ENCODE measurements at places on chromosomes 1 and 21.

DNA sequence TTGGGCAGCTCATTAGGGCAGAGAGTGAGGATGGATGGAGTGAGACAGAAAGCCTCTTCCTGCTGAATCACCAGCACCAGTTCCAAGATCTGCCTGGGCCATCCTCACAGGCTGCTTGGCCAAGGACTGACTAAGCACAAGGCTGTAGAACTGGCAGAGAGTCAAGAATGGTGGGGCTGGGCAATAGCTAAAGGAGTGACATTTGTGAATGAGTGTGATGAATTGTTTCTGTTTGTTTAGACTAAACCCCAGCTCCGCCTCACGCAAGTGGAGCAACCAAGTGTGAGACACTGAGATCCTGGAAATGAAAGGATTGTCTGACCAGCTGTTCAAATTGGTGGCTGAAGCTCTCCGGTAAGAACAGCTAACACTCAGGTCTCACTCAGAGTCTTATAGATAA lies 38.6 kb downstream of the BRINP2 start:
- DNase-seq: no peak

- no peak for DNase-seq
These were observed 40.7 kb downstream of the NME7 start for GRCh38 chr1:169326956-169327268.

GRCh38 chr21:35226328-35226727 lies 177.2 kb upstream of the RUNX1 start:
- DNase-seq: no peak

DNA sequence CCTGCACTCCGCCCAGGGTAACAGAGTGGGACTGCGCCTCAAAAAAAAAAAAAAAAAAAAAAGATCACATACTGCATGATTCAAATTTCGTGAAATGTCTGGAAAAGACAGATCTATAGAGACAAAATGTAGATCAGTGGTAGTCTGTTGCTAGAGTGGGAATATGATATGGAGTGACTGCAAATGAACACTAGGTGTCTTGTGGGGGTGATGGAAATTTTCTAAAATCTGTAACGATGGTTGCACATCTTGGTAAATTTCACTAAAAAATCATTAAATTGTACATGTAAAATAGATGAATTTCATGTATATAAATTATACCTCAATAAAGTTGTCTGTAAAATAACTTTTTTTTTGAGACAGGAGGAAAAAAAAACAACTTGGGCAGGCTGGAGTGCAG lies 5.5 kb downstream of the AIDA start:
- no peak for DNase-seq

DNA sequence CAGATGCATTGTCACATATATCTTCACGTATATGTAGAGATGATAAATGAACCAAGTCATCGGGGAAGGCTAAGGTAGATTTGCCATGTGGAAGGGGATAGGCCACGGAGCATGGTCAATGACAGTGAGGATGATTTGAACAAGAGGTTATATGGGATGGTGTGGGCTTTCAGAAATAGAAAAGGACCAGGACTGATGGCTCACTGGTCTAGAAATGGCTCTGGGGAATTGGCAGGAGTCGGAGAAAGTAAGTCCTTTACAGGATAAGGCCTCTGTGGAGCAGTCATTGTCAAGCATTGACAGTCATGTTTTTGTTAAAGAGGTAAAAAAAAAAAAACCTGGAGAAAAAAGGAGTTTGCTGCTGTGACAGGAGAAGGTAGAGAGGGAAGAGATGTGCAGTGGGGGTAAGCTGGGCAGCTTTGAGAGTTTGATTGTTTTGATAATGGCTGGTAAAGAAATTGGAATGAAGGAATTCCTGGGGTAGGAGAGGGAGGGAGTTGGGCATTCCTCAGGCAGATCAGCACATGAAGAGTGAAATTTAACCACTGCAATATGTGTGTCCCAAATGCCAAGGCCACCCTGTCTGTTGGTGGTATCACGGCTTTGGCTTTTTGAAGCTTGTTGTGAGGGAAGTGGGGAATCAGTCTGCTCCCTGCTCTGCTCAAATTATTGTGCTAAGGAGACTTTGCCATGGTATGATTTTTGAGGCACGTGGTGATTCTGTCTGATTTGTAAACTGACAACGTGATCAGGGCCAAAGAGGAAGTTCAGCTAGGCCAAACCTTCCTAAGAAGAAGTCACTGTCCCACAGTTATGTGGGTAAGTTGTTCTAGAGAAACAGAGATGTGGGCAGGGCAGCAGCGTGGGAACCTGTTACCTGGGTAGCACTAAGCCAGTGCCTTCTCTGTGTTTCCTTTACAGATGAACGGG lies 26.0 kb downstream of the MACF1 start:
- peak; percentile 29 for DNase-seq

DNA sequence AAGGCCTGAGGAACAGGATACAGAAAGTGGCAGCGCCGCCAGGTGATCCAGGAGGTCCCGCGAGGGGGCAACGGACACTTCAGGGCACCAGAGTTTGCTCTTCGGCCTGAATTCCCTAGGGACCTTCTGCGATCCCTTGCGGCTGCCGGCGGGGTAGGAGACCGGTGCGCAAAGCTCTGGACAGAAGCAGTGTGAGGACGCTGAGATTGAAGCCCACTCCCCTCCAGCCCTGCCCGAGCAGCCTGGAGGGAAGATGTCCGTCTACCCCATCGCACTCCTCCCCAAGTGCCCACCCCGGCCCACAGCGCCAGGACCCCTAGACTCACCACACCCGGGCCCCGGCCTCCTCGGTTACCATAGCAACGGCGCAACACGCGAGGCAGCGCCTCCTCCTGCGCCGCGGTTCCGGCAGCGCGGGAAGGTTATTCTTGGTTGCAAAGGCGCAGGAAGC lies at the start of gene ANKRD45:
Gene ANKRD45, minus strand, starts transcription at position 361 of the 451 bp plus-strand sequence. CDS start 10,433 bp downstream, outside the sequence.
- DNase-seq: no peak

GRCh38 chr21:45102391-45102932 lies 28.1 kb downstream of the ADARB1 start:
- DNase-seq: peak; percentile 36

DNA sequence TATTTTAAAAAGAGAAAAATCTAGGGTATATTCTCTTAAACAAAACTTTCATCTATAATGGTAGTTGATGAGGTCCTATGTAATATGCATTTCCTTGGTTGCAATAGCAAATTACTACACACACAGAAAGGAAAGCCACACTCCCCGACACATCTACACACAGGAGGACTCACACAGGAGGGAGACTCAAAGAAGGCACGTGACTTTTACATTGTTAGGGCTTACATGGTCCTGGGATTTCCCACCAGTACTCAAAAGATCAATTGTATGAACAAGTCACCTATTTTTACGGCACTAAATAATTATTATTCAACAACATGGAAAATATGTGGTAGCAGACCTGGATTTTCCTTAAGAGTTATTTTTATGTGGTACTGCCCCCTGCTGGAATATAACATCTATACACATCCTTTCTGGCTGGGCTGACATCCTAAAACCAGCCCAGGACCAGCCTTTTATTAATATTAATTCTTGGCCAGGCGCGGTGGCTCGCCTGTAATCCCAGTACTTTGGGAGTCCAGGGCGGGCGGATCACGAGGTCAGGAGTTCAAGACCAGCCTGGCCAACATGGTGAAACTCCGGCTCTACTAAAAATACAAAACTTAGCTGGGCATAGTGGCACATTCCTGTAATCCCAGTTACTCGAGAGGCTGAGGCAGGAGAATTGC lies 33.9 kb upstream of the LGALS8 start:
- peak; percentile 60 for DNase-seq

DNA sequence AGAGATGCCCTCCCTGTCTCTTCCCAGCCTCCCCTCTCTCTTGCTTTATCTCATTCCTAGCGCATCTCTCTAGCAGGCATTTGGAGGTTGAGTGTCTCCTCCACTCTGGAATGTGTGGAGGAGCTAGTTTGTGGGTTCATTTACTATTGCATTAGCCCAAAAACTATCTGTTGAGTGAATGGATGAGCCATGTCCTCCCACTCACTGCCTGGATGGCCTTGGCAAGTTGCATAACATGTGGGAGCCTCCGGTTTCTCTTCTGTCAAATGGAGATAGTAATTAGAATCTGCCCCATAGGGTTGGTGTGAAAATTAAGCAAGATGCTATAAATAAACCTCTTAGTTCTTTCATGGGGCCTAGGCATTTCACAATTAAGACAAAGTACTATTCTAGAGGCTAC lies 181.8 kb downstream of the KAZN start:
- DNase-seq: no peak

GRCh38 chr1:16088996-16089395 lies 15.5 kb upstream of the FAM131C start:
- DNase-seq: no peak

DNA sequence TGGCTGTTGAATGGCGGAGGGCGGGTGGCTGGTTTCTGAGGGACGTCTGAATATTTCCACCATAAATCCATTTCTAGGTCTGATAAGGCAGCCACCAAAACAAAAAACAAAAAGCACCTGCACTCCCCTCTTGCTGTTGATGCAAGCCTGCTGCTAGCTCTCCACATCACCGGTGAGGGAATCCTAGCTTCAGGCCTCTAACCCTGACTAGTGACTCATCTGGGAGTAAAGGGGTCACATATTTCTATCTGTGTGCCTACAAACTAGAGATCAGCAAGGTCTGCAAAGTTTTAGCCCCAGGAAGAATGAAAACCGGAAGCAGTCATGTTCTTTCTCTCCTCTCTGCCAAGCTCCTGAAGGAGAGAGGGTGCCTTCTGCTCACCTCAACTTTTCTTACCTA lies 10.3 kb upstream of the ERMAP start:
- no peak for DNase-seq

GRCh38 chr1:6004412-6005123 lies 12.3 kb upstream of the NPHP4 start:
- no peak for DNase-seq

DNA sequence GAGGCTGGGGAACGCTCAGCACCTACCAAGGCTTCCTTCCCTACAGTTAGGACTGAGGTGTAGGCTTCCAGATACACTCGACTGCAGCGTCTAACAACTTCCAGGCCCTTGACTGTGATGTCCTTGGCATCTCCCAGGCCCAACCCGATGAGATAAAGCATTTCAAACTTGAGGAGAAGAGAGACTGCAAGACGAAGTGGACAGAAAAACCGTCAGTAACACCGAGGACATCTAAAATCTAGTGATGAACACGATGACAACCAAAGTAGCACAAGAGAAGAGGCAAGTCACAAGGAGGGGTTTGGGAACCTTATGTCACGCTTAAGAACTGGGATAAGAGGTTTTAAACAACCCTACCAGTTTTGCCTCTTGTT lies 314 bp downstream of the DPH5 start:
- peak; percentile 29 for DNase-seq

- no peak for DNase-seq
These were observed 19.9 kb downstream of the FOXO6 start for GRCh38 chr1:41380979-41381691.

DNA sequence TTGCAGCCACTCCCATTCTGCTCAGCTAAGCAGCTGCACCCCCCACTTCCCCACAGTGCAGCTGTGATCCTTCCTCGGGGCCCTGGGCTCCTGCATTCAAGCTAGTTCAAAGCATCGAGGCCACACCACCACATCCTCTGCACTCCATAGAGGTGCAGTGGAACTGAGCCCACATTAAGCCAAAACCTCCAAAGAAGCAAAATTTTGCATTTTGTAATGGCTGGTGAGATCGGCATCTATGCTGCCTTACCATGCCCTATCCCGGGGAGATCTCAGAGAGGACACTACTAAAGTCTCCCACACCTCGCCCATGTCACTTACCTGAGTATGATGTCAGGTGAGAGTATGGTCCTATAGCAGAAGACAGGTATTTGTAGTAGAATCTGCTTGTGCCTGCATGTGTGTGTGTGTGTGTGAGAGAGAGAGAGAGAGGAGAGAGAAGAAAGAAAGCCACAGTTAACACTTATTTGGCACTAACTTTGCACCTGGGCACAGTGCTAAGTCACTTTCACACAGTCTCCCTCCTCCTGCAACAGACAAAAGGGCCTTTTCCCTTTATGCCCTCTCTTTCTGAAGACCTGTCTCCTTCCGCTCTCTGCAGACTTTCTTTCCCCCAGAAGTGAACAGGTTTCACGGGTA lies 89.8 kb downstream of the KIF14 start:
- peak; percentile 51 for DNase-seq

DNA sequence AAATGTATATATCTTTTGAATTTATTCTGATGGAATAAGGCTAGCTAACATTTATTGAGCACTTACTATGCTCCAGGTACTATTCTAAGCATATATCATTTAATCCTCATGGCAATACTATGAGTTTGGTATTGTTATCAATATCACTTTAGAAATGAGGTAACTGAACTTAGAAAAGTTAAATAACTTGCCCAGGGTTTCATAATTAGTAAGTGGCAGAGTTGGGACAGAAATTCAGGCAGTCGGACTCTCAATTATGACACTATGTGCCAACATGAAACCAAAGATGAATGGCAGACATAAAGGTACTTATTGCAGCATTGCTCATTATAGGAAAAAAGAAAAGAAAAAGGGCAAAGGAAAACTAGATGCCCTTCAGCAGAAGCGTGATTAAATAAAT lies 48.2 kb downstream of the RAB3GAP2 start:
- DNase-seq: no peak

DNA sequence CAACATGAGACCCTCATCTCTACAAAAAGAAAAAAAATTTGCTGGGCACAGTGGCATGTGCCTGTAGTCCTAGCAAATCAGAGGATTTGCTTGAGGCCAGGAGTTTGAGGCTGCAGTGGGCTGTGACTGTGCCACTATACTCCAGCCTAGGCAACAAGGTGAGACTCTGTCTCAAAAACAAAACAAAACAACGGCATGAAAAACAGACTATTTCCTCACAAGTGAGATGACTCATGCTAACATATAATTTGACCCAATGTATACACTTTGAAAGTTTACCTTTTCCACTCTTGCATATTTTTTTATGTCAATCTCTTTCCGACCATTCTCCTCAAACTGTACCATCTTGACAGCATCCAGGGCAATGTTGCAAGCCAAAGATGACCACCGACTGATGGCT lies 17.5 kb downstream of the CCT3 start:
- no peak for DNase-seq

GRCh38 chr1:196309386-196309785 lies 298.9 kb downstream of the KCNT2 start:
- peak; percentile 37 for DNase-seq

DNA sequence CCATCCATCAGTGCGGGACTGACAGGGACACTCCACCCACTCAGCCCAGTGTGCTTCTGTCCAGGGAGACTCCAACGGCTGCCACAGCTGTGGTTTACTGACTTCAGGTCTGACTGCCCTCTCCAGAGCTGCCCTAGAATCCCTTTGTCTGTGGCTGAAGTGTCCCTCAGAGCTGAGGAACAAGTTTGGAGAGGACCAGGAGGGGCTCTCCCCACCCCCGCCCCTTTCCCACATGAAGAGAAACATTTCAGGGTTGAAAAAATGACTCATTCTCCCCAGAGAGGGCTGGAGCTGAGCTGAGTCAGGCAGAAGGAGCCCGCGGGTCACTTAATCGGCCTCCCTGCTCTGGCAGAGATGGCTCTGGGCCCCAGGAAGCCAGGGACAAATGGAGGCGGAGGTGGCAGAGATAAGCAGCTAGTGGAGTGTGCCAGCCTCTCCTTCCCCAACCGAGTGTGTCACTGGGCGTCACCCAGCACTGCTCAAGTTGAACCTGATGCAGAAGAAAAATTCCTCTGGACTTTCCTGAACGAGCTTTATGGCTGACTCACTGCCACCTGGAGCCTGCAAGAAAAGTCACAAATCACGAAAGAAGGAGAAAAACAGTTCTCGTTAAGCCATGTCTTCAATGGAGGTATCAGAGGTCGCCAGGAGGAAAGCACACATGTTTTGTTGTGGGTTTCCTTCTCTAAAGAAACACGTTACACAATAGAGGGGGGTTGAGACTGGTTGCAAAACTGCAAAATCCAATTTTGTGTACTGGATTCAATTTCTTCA lies 34.3 kb upstream of the ECE1 start:
- peak; percentile 35 for DNase-seq

- DNase-seq: peak; percentile 42
These were observed 71.4 kb downstream of the USP1 start for GRCh38 chr1:62508187-62508758.

GRCh38 chr1:30012455-30013440 lies 710.6 kb downstream of the MATN1 start:
- no peak for DNase-seq
